ENCODE measurements at places on chromosomes 3 and 15.

DNA sequence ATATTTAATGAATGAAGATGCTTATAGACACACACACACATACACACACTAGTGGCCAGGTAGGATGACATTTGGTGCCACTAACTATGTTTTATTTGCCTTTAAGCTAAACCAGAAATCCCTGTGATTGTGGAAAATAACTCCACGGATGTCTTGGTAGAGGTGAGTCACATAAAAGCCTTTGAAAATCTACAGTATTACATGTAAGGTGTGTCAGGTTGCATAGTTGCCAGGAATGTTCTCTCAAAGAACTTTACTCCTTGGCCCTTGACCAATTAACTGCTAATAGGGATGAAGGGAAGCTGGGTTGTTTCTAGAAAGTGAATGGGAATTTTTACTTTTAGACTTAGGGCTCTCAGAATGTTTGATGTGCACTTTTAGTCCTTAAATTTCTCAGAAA, 9.9 kb downstream of the ZBED2 start:
- DNase-seq: no peak

DNA sequence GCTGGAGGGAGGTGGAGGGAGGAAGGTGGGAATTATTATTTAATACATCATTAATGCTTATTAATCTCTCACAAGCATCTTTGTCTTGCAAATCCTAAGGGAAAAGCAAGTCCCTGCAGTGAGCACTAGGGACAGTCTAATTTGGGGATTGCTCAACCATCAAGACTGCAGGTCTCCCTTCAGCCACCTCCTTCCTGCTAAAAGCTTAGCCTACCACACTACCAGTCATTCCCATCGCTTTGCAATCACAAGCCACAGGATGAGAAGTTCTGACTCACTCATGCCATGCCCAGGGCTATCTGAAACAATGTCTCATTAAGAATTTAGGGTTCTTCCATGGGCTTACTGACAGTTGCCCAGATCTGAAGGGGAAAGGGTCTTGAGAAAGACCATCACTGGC, 51.0 kb upstream of the EIF1B start:
- no peak for DNase-seq

GRCh38 chr3:149585401-149585726, 72.5 kb downstream of the WWTR1 start:
- DNase-seq: no peak

GRCh38 chr3:138205527-138205926, 18.4 kb downstream of the ARMC8 start:
- no peak for DNase-seq

DNA sequence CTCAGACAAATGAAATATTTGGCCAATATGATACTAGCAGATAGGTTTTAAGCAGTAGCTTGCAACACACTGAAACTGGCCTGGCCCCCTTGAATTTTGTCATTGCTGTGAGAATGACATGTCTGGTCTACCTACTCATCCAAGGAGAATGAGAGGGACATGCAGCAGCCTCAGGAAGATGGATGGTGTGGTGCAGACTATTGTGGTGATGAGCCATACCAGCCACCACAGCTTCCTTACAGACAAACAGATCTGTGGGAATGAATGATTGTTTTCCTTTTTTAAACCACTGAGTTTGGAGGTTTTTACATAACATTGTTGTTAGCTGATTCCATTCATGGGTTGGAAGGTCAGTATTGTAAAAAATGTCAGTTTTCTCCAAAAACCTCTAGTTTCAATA, 133.7 kb upstream of the POU1F1 start:
- no peak for DNase-seq

- no peak for DNase-seq
These were observed 70.2 kb upstream of the STRIT1 start for GRCh38 chr3:155363690-155364070.

All from activated CD8-positive, alpha-beta memory T cell treated with anti-CD3 and anti-CD28 coated beads for 1 hour (primary cell).